Caco-2 (cell line): ENCODE measurements at places on chromosomes 2 and 18. TPM values are rescaled to one million over a fixed set of nuclear protein-coding genes. Genes with fewer than 3 reads are reported as not detected.

The MYO5B gene
- 28.3 and 28.6 TPM in 2 replicates for total RNA-seq

GRCh38 chr18:48784656-48785055, 166.1 kb downstream of the SMAD7 start:
- DNase-seq, result no peak

DNA sequence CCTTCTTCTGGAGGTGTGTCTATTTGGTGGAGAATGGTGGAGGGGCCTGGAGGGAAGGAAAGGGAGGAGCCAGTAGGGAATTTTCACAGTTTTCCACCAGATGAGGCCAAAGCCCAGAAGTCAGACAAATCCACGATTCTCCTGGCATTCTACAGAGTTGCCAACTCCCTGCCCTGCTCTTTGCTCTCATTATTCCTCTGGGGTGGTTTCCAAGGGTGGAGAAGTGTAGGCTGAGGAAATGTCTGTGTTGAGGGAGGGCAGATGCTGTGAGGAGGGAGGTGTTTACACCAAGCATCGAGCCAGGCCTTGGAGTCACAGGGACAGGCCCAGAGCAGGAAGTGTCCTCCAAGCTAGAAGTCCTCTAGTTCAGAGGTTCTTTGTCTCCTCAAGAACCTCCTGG, 124.1 kb upstream of the LGALSL start:
- no peak for DNase-seq

DNA sequence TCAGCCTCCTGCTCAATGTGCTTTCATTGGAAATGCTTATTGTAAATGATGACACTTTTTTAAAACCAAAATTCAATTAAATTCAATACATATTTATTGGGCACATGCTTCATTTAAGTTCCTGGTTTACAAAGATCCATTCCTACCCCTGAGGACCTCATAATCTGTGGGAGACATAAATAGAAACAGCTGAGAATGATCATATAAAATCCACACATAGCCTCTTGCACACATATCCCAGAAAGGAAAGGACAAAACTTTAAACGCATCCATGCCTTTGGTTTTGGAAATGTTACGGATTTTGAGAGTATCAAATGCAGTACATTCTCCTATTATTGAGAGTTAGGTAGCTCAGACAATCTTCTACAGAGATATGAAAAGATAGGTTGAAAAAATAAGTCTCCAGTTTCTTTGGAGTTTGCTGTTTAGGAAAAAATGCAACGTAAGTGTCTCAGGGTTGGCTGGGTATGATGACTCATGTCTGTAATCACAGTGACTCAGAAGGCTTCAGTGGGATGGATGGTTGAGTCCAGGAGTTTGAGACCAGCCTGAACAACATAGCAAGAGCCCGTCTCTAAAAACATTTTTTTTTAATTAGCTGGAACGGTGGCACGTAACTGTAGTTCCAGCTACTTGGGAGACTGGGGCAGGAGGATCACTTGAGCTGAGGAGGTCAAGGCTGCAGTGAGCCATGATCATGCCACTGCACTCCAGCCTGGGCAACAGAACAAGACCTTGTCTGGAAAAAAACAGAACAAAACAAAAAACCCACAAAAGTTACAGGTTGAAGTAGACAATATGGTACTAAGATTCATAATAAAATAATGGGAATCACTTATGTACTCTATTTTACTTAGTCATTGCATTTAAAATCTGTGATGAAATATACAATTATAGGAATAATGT, 3.9 kb upstream of the PRELID3A start:
- DNase-seq, result no peak

The LBH gene
- 126 and 159 TPM in 2 replicates for total RNA-seq

GRCh38 chr2:211981451-211981850, 557.2 kb downstream of the ERBB4 start:
- no peak for DNase-seq

GRCh38 chr2:228426502-228427216, 245.2 kb upstream of the SPHKAP start:
- no peak for DNase-seq

The SULT1C4 gene
- 4.0 and 5.1 TPM in 2 replicates for total RNA-seq

The REG3G gene
- total RNA-seq, result not detected in 2 replicates

GRCh38 chr18:61085036-61085435, 248.2 kb upstream of the CDH20 start:
- DNase-seq, result no peak

The PSTPIP2 gene
- total RNA-seq, result 13.3 and 13.7 TPM in 2 replicates

The CYP1B1 gene
- 1.3 and 1.8 TPM in 2 replicates for total RNA-seq

- no peak for DNase-seq
Measured at GRCh38 chr2:191933307-191934105, 86.6 kb upstream of the CAVIN2 start.

The IL37 gene
- 0.44 TPM in 1 of 2 replicates, not detected in the other for total RNA-seq

GRCh38 chr2:193806088-193806774, 1611.5 kb upstream of the TMEFF2 start:
- no peak for DNase-seq

The TAF4B gene
- total RNA-seq, result 2.5 and 2.6 TPM in 2 replicates

DNA sequence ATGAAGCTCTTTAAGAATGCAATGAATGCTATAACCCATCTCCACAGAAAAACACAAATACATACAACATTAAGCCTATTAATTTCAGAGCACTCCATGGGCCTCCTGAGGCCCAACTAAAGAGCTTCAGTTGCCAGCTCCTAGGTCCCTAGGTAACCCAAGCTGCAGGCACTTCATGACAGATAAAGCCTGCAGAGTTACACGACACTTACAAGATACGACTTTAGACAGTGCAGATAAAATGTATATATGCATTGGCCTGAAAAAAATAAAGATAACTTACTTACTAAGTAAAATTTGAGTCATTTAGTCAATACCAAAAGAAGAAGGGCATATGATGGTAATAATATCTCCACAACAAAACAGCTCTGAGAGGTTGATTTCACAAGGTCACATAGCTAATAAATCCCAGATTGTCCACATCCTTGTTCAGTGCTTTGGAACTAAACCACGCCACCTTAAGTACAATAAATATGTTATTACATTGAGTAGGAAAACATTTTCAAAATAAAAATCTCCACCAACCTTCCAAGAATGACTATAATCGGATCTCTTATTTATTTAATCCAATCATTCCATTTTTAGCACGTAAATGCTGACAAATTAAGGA, 3.4 kb downstream of the MAP4K3 start:
- no peak for DNase-seq

DNA sequence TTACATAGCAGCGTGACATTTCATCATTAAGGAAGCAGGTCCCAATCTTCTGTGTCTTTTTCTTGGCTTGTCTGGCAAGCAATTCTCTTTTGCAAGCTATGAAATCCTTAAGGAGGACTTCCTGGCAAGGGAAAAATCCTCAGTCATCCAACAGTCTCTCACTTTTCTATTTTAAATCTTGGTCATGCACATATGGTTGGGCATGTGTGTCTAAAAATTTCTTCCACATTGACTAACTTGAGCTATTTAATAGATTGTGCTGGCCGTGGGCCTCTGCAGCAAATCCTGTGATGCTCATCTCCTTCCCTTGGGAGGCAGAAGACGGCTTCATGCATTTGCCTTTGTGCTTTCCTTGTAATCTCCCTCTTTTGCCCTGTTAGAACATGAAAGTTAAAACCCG, 634.3 kb upstream of the FANCL start:
- no peak for DNase-seq

DNA sequence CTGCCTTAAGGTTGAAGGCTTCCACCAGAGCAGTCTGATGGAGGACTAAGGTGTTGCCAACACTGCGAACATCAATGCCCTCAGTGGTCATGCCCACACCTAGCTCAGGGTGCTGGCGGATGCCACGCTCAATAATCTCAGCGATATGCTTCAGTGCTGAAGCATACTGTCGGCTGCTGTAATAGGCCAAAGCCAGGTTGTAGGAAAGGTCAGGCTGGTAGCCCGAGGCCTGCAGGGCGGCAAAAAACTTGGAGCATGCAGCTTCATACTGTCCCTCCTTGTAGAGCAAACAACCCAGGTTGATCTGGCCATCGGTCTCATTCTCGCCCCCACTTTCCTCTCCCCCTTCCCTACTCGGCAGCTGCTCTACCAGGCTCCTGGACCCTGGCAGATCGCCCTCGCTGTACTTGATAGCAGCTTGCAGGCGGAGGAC, 159.4 kb downstream of the AGPS start:
- DNase-seq, result no peak

GRCh38 chr2:233692648-233693047, at the start of gene UGT1A6:
Gene UGT1A6, plus strand, starts transcription at chr2:233692890. Its CDS starts 115 bp downstream, at chr2:233693005.
- no peak for DNase-seq

The IL36A gene
- not detected in 2 replicates for total RNA-seq

The TMEM198 gene
- total RNA-seq, result 8.5 and 9.1 TPM in 2 replicates

GRCh38 chr18:44909191-44909719, 228.6 kb downstream of the SETBP1 start:
- no peak for DNase-seq

The ALK gene
- total RNA-seq, result 0.11 TPM in 1 of 2 replicates, not detected in the other

The PLGLB1 gene
- total RNA-seq, result 1.3 TPM in 1 of 2 replicates, not detected in the other

DNA sequence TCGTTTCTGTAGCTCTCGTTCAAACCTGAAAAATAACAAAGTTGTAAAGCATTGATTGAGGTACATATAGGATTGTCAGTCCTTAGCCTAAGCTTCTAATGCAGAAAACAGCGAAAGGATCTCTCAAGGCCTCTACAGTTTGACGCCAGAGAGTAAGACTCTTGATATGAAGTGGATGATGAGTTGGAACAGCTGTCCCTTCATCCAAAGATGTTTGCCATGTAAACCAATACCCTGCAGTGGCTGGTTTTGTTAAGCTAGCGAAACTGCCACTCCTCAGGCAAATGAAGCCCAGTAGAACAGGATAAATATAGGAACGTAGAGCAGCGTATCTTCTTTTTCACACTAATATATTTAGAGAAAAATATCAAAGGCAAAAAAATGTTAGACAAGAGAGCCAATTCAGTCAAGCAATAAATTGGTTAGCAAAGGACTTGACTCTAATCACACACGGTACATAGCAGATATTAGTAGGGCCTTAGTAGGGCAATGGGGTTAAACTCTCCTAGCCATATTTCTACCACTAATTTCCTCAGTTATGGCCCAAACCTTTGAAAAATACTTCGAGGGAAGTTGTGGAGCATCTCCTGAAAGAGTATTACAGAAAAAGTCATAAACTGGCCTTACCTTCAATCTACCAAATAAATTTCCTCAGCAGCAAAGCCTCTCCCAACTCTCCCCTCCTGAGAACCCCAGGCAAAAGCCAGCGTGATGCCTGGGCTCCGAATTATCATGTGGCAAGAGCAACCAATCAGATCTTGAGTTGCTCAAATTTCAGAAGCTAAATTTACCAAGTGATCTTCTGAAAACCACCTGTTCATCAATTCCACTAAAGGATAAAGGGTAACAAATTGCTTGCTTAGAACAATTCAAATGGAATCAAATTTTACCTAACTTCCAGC, at the start of gene NEB:
Gene NEB, minus strand, starts transcription at position 706 of the 902 bp plus-strand sequence. CDS start 1,320 bp downstream, outside the sequence.
- no peak for DNase-seq

The NT5DC4 gene
- total RNA-seq, result 3.3 and 4.0 TPM in 2 replicates

- no peak for DNase-seq
Measured at GRCh38 chr2:164205347-164205746, 415.9 kb downstream of the GRB14 start.

DNA sequence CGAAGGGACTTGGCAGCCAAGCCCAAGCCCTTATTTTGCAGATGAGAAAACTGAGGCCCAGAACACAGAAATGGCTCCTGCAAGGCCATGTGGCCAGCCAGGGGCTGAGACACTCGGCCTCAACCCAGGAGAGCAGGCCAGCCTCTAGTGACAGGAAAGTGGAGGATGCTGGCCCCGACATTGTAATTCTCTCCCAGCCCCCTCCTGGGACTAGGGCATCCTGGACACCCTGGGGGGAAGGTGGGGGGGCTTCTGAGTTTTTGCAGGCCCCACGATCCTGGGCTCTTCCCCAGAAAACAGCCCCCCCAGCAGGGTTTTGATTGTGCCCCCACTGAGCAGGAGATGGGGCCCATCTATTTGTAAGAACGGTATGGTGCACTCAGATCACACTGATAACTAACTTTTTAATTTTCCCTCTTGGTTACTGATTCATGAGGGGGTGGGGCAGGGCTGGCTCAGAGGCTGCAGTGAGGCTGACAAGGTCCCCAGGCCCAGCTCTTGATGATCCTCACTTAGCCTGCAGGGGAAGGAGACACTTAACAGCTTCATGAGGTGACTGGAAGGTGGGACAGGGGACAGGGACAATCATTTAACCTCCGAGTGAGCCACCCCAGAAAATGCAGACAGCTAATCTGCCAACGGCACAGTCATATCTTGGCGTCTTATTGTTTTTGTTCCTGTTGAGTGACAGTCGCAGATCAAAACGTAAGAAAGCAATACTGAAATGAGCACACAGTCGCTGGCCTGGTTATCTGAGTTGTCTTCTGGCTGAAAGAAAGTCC, 18.9 kb downstream of the SMAD7 start:
- no peak for DNase-seq

The SP110 gene
- total RNA-seq, result 0.75 and 0.84 TPM in 2 replicates

DNA sequence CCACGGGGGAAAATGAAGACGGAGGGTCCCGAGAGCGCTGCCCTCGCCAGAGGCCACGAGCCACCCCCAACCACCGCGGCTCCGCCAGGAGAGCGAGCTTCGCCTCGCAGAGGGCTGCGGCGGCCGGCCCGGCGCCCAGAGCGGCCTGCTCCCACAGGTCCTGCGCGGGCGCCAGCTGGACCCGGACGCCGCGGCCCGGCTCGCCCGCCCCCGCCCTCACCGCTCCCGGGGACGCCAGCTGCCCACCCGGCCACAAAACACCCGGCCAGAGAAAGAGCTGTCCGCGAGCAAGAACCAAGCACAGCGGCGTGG, 709 bp downstream of the PTPN2 start:
- no peak for DNase-seq

DNA sequence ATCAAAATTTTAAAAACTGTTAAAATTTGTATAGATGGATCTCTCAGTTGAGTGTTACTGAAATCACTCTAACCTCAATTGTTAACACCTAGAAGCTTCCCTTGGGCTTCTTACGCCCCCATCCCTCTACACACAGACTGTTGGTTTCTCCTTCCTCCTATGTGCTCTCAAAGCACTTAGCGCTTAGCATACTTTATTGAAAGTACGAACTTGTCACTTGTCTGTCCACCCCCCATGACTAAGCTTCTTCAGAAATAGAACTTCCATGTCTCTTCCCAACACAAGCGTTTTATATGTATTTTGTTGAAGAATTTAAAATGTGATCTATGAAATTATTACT, 441 bp downstream of the MPHOSPH10 start:
- no peak for DNase-seq

DNA sequence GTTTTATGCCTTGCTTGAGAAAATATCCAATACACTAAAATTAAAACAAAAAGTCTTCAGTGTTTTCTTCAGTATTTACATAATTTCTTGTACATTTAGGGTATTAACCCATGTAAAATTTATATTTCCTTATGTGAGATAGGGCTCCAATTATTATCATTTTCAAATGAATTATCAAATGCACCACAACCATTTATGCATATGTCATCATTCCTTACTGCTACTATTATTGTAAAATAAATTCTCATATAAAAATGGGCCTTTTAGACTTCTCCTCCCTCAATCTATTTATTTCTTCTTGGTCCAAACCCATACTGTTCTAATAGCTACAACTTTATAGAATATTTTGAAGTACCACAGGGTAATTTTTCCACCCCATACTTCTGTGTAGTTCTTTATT, 175.3 kb upstream of the LYPD1 start:
- no peak for DNase-seq

GRCh38 chr18:1806884-1807615, 764.3 kb downstream of the METTL4 start:
- no peak for DNase-seq

The CTNNA2 gene
- not detected in 2 replicates for total RNA-seq
